ENCODE measurements at places on chromosomes 12 and 14.

- no peak for DNase-seq
Observed at GRCh38 chr14:68583548-68584280, 209.2 kb downstream of the ZFP36L1 start.

GRCh38 chr14:105205673-105206208, 24.6 kb upstream of the NUDT14 start:
- DNase-seq: no peak

GRCh38 chr14:106419376-106419965, 893.1 kb downstream of the TMEM121 start:
- no peak for DNase-seq

DNA sequence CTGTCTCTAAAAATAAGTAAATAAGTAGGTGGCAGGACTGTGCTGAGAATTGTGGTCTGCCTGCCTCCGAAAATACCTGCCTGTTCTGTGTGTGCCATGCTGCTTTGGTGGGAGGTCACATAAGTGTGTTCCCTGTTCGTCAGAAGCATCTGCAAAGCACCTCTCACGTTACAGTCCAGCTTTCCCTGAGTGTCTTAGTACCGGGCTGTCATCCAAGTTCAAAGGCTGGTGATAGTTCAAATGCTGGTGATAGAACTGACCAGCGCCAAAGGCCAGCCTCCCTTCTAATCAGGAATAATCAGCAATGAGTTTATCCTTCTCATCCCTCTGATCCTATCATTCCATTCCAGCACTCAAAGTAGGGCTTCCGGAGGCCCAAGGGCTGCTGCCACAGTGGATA, 5.6 kb downstream of the CABP1 start:
- no peak for DNase-seq

Measured in stimulated activated CD8-positive, alpha-beta memory T cell treated with anti-CD3 and anti-CD28 coated beads, Interleukin-2, amount 100 ng/mL, for 48 hours (primary cell).